ENCODE measurements at places on chromosomes 4 and X.

GRCh38 chr4:147591106-147591505, 26.1 kb upstream of the TMEM184C start:
- DNase-seq = no peak

DNA sequence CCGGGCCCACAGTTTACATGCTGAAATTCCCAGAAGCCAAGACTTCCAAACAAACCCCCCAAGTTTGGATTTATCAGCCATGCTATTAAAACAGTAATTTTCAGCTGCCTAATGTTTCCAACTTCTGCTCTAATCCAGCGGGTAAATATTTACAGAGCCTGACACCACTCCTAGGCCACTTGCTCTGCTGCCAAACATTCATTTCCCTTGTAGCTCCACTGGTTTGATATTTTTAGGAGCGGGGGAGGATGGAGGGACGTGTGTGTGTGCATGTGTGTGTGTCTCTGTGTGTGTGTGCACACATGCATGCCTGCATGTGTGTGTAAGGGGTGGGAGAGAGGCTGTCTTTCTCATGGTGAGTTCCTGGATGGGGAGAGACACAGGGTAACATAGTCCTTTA, 115.7 kb upstream of the PJA1 start:
- no peak for DNase-seq

GRCh38 chr4:17356926-17357325, 155.0 kb downstream of the QDPR start:
- DNase-seq = no peak

GRCh38 chr4:5524446-5525299, 183.7 kb downstream of the EVC2 start:
- no peak for DNase-seq

- no peak for DNase-seq
These were observed 647.2 kb upstream of the FRG1 start for GRCh38 chr4:189293459-189293858.
